Choroid plexus epithelial cell (primary cell): ENCODE measurements at places on chromosomes 2 and 18.
A peak's percentile ranks its signal among the peaks of the same experiment; 100 is the strongest.

- peak; percentile 91 for DNase-seq
These were observed 189.3 kb downstream of the SH3RF3 start for GRCh38 chr2:109318150-109318948.

- DNase-seq, result no peak
These were observed 187.8 kb downstream of the RDH14 start for GRCh38 chr2:18372641-18373040.

- no peak for DNase-seq
These were observed 28.4 kb downstream of the AOX1 start for GRCh38 chr2:200614249-200614648.

- DNase-seq, result no peak
These were observed 10.9 kb downstream of the WDR7 start for GRCh38 chr18:56662063-56662408.

GRCh38 chr2:189175869-189176433 is 3.6 kb downstream of the COL5A2 start:
- DNase-seq, result no peak

DNA sequence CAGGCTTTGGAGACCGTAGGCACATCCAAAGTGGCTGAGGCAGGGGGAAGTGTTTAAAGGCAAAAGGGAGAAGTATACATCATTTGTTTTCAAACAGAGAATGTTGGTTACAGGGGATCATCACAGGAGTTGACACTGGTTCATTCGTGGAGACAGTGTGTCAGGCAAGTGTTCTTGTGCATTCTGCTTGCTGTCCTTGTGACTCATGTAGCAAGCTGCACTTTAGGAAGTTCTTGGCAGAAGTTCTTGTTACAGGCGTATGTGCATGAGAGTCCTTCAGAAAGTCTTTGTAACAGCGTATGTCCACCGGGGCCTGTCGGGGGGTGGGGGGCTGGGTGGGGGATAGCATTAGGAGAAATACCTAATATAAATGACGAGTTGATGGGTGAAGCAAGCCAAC is 36.5 kb upstream of the B4GALT6 start:
- peak; percentile 7 for DNase-seq

- no peak for DNase-seq
These were observed 5.0 kb downstream of the CD28 start for GRCh38 chr2:203711399-203711798.

DNA sequence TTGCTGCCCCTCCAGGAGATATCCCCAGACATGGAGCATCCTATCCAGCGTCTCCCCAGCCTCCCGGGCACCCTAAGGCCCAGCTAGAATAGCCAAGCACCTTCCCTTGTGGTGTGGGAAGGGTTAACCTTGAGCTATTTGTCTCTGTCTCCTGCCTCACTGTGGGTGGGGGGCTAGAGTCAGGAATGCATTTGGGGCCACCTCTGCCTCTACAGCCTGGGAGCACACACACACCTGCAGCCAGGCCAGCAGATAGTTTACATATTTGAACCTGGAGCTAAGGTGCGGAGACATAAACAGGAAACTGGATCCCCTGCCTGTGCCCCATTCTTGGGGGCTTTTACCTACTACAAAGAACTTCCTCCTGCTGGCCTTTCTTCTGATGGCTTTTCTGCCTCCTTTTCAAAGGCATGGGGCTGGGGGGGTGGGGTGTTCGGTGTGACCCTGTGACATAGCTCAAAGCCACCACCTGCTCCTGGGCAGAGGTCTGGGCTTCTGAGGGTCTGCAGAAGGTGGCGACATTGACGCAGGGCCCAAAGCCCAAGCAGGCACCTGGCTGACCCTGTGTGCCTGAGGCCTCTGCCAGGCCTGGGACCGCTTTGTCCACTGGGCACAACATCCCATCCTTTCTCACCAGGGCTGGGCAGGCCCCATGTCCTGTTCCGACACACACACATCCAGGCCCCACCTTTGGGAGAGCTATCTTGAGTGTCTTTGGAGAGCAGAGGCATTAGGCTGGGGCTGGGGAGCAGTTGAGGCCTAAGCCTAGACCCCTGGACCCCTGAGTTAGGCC is 34.2 kb downstream of the EMX1 start:
- DNase-seq, result no peak

DNA sequence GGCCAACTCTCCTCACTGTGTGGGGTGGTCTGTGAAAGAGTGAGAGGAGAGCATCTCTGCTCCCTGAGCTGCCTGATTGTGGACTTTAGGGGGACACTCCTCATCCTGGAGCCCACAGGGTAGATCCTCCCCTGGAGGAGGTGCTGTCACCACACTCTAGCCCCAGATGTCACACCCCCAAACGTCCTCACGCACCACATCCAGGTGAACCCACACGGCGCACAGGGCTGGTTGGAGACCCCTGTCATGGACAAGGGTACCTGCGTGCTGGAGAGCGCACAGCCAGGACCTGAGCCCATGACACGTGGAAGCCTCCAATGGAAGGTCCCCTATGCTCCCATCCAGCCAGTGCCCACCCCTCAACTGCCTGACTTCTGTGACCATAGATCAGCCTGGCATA is 10.5 kb downstream of the AGXT start:
- no peak for DNase-seq

GRCh38 chr2:30722936-30723725 is 84.1 kb downstream of the CAPN13 start:
- DNase-seq, result no peak

GRCh38 chr18:31857526-31858106 is 85.3 kb downstream of the TRAPPC8 start:
- DNase-seq, result no peak

DNA sequence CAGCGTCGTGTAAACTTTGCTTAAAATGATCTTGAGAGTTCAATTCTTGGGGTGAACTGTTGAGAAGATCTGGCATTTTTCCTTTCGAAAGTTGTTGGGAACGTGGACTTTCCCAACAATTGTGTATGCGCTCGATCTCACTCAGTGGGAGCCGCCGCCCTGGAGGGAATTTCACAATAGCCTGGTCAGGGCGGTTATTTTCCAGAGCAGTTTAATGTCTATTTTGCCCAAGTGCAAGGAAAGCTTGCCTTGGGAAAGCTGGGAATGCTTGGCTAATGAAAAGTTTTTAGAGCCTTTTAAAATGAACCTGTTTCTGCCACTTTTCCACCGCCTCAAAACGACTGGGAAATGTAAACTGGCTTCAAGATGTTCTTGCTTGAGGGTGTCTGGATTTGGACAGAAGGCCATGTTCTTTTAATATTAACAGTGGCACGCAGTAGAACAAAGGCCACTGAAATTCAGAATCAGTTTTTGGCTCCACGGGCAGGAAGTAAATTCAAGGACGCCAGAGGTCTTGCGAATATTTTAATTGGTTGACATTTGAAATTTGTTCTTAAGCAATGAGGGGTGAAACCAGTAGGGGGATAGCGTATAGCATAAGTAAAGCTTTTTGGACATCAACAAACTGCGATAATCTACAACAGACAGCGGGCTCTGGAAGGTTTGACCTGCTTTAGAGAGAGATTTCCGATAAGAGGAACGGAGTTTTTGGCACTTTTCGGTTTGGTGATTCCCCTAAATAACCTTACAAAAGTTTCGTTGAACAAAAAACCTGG is 1.2 kb downstream of the CFLAR start:
- DNase-seq, result peak; percentile 92

- no peak for DNase-seq
These were observed 11.2 kb upstream of the B3GNT2 start for GRCh38 chr2:62184512-62185230.

- no peak for DNase-seq
These were observed 91.6 kb downstream of the TTC27 start for GRCh38 chr2:32719430-32719829.

- peak; percentile 25 for DNase-seq
These were observed 95.1 kb downstream of the MYO5B start for GRCh38 chr18:50099725-50100407.

DNA sequence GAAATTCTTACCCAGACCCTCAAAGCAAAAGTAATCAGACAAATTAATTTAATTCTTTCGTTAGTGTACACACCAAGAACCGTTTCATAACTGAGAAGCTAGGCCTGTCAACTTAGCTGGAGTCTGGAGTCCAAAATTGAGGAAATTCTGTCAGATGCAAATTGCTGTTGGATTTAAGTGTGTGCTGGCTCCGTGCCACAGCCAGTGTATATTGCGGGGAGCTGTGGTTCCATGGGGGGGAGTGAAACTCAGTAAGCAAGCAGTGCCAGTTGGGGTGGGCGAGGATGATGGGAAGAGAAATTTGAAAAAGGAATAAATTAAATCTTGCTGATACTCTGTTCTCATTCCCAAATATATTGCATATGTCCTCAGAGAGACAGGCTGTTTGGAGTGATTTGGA is 4.0 kb downstream of the ARPC2 start:
- DNase-seq, result no peak

- no peak for DNase-seq
These were observed 450.8 kb downstream of the EIPR1 start for GRCh38 chr2:2926858-2927175.

DNA sequence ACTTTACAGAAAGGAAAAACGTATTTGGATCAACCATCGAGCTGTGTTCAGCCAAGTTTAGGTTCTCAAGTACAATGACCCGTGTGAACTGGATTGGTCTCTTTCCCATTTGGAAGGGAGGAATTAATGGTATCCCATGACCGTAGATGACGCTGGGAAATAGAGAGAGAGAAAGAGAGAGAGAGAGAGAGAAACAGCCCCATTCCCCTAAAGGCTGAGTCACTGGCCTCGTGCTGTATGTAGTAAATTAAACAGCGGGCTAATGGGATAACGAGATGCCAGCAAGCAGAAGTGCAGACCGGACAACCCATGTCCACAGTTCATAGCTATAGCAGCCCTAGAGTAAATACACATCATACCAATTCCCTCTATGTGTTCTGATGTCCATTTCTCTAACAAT is 99.6 kb downstream of the BCL11A start:
- DNase-seq, result no peak

GRCh38 chr2:43345391-43345813 is 119.0 kb upstream of the ZFP36L2 start:
- no peak for DNase-seq

DNA sequence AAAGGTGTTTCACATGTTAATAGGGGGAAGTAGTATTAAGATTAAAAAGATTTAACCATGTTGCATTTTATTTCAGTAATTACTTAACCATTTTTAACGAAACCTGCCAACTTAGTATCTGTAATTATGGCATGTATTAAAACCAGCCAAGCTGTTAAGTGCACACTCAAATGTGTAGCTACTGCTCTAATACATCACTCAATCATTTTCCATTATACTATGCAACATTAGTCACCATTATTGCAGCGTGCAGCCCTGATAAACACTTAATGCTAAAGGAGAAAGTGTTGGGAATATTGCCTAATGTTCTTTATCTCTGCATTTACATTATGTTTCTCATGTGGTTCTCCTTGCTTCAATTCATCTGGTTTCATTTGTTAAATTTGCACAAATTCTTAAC is 745.9 kb upstream of the FAM98A start:
- no peak for DNase-seq

DNA sequence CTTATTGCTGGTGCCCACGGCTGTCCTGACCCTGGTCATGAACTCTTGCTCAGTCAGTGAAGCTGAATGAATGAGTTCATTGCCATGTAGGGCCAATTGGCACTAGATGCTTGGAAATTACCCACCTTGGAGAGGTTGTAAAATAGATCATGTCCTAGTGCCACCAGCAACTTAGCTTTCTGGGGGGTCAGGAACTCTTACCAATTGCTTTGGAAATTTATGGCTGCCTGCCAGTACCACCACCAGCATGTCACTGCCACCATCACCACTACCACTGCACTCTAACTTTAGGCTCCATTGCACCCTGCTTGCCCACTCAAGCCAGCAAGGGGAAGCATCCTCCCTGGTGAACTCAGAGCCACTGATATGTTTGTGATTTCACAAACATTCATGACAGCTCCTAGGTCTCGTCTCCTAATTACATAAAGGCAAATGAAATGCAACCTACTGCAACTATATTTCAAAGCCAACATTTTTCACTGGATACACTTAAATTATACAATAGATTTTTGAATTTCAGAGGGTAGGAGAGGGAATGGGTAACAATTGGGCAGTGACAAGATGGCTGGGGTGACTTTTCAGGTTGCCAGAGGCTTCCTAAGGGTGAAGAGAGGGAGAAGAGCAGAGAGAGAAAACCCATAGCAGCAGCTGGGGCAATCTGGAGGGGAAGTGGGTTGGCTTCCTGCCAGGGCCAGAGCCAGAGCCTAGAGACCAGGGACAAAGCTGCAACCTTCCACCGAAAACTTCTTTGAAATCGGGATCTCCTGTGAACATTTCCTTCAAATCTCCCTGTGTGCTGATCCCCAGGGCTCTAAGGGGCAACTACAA is 3.5 kb upstream of the EMILIN1 start:
- peak; percentile 42 for DNase-seq

- DNase-seq, result no peak
These were observed 120.4 kb upstream of the TLK1 start for GRCh38 chr2:171281110-171281509.
